Spinal cord (tissue), 10 donors: ENCODE measurements at places on chromosomes 4 and X.

GRCh38 chr4:118337954-118338353 is 14.8 kb downstream of the PRSS12 start:
- no peak for DNase-seq

GRCh38 chrX:19370061-19370460 is 26.3 kb downstream of the PDHA1 start:
- DNase-seq: no peak

- DNase-seq: no peak
Measured at GRCh38 chrX:30593440-30594200, 16.1 kb upstream of the TASL start.

GRCh38 chr4:121758925-121759568 is 5.9 kb downstream of the SMIM43 start:
- DNase-seq: no peak

DNA sequence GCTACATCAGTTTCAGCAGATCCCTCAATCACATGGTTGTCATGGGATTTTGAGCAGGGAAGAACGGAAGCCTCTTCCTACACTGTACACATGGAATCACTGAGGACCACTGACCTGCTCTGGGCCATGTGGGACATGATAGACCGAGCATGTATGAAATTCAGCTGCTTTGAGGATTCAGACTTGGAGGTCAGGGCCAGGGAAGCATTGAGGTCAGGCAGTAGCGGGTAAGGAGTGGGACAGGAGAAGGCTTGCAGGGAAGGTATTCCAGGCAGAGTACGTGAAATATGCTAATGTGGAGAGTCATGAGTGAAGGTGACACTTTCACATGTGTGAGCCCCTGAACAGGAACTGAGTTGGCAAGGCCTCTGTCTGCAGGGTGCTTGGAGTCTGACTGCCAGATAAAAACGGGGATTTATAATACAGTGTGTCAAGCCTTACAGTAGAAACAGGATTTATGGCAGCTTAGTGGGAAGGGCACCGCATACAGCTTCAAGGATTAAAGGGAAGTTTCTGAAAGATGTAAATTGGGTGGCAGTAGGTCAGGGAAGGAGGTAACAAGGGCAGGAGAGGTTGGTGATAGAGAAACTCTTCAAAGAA is 111.7 kb downstream of the STK32B start:
- DNase-seq: no peak

DNA sequence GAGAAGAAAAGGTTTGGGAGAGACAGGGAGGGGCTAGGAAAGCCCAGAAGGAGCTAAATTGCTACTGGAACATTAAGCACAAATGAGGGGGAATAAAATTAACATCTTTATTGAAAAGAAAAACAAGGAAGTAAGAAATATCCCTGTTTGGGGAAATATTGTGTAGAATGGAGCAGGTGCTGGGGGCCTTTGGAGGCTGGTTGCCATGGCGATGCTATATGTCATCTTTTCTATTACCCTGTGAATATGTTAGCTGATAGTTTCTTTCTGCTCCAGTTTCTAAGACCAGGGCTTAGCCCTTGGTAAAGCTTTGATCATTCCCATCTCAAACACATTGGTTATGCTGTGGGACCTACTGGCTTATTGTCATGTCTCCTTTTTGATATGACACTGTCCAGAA is 28.7 kb downstream of the TMEM31 start:
- DNase-seq: no peak

- no peak for DNase-seq
Measured at GRCh38 chr4:188032583-188032982, 37.0 kb downstream of the ZFP42 start.

DNA sequence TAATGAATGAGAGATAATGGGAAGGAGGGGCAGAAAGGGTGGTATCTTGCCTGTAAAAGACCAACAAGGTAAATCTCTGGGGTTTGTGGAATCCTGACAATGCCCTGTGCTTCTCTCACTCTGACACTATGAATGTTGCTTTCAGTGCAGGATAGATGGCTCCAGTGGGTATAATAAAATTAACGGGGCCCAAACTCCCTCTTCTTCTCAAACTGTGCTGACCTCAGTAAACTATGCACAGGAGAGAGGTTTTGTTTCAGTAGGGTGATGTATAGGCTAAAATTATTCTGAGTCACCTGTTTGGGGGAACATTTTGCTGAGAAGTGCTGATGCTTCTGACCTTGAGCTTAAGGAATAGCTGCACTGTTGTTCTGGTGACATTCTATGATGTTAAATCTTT is 82.6 kb downstream of the TSPAN7 start:
- DNase-seq: no peak

GRCh38 chrX:125544031-125544660 is 224.5 kb downstream of the TEX13C start:
- DNase-seq: no peak

DNA sequence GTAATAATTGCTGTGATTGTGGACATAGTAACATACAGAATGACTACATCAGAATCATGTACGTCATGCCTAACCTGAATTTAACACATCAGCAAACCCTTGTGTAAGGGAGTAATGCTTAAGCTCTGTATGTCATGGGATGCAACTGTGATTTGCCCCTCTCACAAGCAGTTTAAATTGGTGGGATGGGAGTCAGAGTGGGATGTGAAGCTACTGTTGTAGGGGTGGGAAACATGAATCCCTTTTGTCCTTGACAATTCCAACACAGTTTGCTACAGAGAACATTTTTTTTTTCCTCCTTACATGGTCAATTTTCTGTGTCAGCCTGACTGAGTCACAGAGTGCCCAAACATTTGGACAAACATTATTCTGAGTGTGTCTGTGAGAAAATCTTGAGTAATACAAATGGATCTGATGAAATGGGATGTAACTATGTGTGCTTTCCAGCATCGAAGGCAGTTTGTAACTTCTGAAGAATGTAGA is 392.8 kb downstream of the GPM6A start:
- DNase-seq: no peak

- no peak for DNase-seq
Measured at GRCh38 chr4:177266506-177266905, 43.2 kb upstream of the NEIL3 start.
